Brain pericyte (primary cell): ENCODE measurements at places on chromosomes 11 and 22.
A peak's percentile ranks its signal among the peaks of the same experiment; 100 is the strongest.

DNA sequence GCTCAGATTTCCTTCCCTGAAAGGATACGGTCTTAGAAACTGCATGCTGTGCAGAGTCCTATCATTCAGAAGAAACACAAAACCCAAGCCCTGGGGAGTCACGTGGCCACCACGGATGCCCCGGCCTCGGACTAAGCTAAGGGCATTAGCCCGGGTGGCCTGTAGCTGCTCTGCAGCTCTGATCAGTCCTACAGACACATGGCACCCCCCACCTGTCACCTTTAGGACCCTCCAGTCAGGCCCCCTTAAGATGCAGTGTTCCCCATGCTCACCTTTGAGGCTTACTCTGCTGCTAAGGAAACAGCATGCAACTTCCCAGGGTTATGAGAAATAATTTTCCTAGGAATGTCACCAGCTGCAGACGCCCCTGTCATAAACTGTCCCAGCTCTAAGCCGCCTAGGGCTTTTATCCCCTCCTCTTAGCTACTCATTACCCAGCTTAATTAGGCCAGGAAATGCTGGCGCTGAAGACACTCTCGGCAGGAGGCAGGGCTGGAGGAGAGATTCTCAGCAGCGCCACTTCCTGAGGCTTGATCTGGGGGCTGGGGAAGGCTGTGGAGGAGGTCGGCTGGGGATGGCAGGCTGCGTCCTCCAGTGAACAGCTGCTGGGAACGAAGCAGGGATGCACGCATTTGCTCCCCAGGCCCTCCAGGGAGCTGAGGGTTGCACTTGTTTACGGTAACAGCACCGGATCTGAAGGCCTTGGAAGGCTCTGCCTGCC is 47.2 kb upstream of the ADA2 start:
- no peak for DNase-seq

- DNase-seq: no peak
Measured at GRCh38 chr11:118295815-118296454, 8.6 kb upstream of the CD3E start.

GRCh38 chr11:16160146-16160545 is 196.2 kb downstream of the SOX6 start:
- DNase-seq: no peak

DNA sequence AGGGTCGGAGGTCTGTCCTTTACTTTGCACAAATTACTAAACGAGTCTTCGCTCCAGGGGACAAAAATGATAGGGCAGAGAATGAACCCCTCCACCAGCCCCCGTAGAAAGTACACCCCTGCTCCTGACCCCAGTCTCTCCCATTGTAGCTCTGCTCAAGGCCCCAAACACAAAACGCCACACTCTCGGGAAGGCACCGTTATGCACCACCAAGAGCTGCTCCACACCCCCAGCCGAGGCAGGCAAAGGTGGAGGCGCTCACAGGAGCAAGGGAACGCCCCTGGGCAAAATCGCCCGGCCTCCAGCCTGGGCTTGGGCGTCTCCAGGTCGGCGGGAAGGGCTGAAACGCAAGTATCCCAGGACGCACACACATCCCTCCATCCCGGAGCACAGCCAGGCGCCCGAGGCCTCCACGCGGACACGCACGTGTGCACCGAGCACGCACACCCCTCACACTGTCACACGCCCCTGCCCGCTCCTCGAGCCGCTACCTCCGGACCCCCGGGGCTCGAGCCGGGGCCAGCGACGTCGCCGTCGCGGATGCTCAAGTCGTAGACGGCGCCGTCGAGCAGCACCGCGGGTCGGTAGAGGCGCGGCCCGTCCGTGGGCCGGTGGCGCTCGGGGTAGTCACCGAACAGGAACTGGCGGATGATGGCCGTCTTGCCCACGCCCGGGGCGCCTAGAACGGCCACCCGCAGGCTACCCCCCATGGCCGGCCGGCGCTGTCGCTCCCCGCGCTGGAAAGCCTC is 786 bp downstream of the RASL10A start:
- DNase-seq: no peak

DNA sequence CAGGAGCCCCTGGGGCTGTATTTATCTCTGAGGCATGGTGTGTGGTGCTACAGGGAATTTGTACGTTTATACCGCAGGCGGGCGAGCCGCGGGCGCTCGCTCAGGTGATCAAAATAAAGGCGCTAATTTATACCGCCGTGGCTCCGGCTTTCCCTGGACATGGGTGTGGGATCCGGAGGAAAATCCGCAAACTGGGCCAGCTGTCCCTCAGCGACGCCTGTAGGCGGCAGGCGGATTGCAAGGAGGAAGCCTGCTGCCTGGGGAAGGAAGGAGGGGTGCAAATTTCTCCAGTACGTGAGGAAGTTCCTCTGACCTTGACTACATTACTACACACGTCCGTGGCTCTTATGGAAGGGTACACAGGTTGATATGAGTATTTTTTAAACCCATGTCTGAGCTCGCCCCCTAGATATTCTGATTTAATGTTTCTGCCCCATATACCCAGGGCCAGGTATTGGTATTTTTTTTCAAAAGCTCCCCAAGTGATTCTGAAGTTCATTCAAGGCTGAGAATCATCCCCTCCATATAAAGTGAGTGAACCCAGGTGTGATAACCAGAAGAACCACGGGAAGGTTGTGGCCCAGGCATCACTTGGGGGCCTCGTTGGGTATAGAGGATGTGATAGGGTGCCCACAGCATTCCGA is 2.8 kb downstream of the MYOD1 start:
- no peak for DNase-seq

DNA sequence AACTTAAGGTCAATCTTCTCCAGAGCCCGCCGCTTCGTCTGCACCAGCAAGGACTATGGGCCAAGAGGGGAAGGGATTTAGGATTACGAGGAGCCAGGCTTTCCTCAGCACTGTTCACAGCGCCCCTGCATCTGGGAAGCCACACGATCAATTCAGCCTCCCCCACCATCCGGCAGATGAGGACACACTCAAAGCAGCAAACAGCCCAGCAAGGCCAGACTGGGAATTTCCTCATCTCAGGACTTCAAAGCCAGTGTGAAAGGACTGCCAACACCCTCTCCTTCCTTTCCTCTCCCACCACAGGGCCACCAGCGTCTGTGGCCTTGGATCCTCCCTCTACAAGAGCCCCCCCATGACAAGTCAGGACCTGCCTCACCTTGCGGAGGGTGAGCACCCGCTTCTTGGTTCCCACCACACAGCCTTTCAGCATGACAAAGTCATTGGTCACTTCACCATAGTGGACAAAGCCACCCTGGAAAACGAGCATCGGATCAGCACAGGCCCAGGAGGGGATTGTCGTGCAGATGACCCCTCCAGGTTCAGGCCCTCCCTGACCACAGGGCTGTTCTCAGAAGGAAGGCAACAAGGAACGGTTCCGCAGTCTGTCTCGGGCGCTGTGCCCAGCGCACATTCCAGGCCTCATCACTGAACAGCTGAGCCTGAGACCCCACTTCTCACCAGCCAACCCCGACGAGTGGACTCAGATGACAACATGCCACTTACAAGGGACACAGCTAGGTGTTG is 6.0 kb downstream of the RPL3 start:
- DNase-seq: no peak

GRCh38 chr11:129972611-129973010 is 30.0 kb downstream of the PRDM10 start:
- no peak for DNase-seq

DNA sequence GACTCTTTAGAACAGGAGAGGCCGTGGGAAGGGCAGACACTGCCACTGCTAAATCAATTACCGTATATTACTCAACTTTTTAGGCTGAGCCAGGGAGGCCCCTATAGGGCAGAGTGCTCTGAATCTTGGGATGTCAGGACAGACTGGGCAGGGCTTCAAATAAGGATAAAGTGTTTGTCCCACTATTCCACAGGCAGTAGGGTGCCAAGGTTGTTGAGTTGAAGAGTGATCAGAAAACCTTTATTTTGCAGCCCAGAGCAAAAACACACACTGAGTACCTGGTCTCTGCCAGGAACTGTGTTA is 1.6 kb upstream of the B4GAT1 start:
- DNase-seq: no peak

DNA sequence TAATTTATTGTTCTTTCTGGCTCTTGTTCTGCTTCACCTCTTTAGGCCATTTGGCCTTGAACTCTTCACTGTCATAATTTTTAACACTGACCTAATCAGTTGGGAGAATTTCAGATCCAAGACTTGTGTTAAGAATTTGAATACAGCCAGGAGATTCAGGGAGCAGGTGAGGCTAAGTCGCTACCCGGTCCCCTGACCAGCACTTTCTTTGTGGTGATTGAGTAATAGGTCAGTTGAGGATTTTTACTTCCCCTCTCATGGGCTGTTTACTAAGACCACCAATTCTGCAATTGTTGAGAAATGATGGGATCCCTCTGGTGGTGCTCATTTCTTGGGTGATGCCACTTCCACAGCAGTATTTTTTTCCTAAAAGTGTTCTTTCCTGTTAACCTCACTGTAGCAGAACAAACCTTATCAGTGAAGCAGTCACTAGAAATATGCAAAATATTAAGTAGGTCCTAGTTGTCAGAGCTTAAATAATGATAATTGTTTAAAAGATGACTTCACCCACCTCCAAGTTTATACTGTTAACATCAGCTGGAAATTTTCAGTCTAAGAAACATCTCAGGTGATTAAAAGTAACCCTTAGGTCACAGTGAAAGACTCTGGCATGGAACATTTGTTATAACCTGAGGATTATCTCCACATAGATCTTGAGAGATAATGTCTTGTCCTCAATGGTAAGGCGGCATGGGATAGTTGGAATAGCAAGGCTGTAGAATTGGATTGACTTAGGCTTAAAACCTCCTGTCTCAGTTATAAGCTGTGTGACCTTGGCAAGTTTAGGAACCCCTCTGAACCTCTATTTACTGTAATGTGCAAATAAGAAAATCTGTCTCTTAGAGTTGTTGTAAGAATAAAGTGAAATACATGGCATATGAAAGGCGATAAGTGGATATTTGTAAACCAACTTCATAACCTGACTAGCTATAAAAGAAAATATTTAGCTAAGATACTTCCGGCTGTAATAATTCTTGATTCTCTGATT is 41.3 kb downstream of the POLD3 start:
- no peak for DNase-seq

GRCh38 chr11:64007160-64007628 is 21.0 kb downstream of the OTUB1 start:
- DNase-seq: no peak

- peak; percentile 58 for DNase-seq
Measured at GRCh38 chr11:101583251-101584128, at the start of gene TRPC6. TSS of gene TRPC6 (minus strand) at chr11:101584007. CDS start at chr11:101583503, 504 bp downstream.

- no peak for DNase-seq
Measured at GRCh38 chr22:49712195-49712791, 115.4 kb downstream of the BRD1 start.

DNA sequence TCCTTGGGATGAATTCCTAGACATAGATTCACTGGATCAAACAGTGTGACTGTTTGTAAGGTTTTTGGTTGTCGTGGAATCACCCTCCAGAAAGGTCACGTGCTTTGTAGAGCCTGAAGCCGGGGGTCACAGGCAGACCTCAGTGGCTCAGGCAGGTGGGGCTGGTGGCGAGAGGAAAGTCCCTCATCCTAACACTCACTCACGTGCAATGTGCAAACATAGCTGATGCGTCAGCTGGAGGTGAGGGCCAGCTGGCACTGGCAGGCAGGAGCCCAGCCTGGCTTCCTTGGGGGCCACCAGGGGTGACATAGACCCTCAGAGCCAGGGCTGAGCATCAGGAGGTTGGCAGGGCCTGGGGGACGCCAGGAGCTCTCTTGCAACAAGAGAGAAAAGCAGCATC is 90.0 kb downstream of the ARHGAP8 start:
- DNase-seq: no peak

- no peak for DNase-seq
Measured at GRCh38 chr11:99148352-99148751, 127.6 kb downstream of the CNTN5 start.

GRCh38 chr11:8023831-8024555 is 36.9 kb downstream of the EIF3F start:
- no peak for DNase-seq

DNA sequence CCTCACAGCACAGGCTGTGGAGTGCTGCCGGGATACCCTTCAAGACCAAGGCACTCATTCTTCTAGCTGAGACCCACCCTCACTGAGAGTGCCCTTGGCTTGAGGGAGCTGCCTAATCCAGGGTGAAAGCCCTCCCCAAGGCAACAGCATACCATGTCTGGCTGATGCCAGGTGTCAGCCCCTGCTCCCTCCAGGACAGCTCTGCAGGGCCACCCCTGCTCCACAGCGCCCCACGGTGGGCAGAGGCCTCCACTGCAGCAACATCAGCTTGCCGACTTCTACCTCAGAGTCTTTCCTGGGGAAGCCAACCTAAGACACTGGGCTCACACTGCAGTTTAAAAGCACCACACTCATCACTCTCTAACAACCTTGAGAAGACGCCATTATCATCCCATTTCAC is 29.0 kb downstream of the TTLL1 start:
- no peak for DNase-seq

GRCh38 chr11:30006876-30007275 is 10.0 kb downstream of the KCNA4 start:
- DNase-seq: no peak

- DNase-seq: no peak
Measured at GRCh38 chr11:75558939-75559843, 2.9 kb upstream of the SERPINH1 start.

- no peak for DNase-seq
Measured at GRCh38 chr22:34620161-34620560, 445.8 kb upstream of the ISX start.

GRCh38 chr22:29623553-29624169 is 20.2 kb downstream of the NF2 start:
- DNase-seq: no peak

GRCh38 chr22:45763236-45763624 is 91.6 kb downstream of the ATXN10 start:
- DNase-seq: no peak

DNA sequence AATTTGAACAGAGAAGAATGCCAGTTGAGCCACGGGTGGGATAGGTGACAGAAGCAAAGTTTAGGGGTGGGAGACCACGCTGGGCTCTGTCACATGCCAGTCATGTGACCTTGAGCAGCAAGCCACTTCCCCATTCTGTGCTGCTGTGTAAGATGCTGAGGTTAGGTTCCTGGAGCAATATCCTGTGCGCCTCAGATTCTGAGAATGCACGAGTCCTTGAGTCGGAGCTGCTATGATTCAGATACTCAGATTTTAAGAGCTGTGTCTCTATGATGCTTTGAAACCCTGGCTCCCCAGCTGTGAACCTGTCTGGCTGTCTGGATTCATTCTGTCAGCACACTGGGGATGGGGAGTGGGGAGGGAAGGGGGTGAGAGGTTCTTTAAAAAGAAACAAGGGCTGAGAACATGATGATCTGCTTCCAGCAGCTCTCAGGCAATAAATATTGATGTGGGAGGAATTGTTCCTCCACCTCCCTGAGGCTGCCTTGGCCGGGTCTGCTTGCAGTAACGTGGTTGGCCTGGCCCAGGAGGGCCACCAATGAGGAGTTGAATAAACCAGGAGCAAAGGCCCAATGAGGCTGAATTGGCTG is 24.0 kb downstream of the SLCO2B1 start:
- no peak for DNase-seq
